ENCODE measurements at places on chromosomes 3 and 15.

GRCh38 chr3:128347282-128347681 is 119.4 kb downstream of the DNAJB8 start:
- no peak for DNase-seq

DNA sequence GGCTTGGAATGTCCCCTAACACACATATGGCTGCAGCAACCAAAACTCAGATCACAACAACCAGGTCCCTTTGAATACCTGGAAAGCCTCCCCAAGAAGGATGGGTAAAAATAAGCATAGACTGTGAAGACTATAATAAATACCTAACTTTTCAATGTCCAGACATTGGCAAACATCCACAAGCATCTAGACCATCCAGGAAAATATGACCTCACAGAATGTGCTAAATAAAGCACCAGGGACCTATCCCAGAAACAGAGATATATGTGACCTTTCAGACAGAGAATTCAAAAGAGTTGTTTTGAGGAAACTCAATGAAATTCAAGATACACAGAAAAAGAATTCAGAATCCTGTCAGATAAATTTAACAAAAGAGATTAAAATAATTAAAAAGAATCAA is 109.2 kb downstream of the NEDD4 start:
- DNase-seq: no peak

DNA sequence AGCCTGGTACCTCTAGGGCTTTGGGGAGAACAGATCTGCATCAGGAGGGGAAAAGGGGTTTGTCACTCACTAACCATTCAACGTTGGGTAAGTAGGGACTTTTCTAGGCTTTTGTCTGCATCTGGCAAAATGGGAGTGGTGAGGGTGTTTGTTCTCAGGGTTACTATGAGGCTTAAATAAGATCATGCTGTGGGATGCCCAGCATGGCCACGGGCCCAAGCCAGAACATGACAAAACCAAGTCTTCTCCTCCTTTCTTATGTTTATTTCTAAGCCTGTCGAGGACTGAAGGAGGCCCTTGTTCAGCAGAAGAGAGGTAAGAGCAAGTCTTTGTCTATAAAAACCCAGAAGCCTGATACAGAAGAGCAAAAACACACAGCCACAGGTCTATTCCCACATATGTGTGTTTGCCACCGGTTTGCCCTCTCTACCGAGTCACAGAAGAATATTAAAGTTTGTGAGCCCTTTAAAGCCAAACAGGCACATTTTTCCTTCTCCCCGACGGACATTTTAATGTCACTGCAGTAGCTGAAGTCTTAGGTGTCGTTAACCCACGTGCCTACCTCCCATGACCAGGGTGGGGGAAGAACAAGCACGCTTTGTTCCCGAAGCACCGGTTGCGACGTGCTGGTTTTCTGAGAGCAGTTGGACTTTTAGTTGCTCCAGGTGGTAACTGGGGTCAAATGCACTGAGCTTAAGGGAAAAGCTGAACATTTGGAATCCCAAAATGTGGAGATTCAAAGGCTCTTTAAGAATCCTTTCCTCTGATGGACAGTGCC is 72.1 kb downstream of the NOX5 start:
- no peak for DNase-seq

- no peak for DNase-seq
Measured at GRCh38 chr3:74281705-74282104, 332.8 kb downstream of the CNTN3 start.

DNA sequence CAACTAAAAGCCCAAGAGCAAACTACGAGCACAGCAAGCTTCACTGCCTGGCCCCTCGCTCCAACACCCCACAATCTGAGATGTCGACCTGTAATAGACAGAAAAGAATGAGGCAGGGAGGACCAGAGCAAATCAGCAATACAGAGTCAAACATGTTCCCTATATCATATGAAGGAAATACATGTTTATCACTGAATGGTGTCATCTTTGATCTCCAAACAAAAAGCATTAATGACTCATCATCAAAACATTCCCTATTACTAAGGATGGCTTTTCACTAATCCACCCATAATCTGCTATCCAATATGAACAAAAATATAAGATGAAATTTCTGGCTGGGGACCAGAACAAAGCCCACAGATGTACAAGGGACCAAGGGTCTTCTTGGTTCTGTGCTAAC is 34.7 kb downstream of the MYO5A start:
- no peak for DNase-seq

GRCh38 chr3:32290619-32291018 is 52.1 kb downstream of the CMTM8 start:
- DNase-seq: no peak

GRCh38 chr3:63980830-63981498 is 42.3 kb downstream of the PSMD6 start:
- DNase-seq: no peak

GRCh38 chr15:70605606-70606410 is 157.6 kb downstream of the UACA start:
- no peak for DNase-seq

DNA sequence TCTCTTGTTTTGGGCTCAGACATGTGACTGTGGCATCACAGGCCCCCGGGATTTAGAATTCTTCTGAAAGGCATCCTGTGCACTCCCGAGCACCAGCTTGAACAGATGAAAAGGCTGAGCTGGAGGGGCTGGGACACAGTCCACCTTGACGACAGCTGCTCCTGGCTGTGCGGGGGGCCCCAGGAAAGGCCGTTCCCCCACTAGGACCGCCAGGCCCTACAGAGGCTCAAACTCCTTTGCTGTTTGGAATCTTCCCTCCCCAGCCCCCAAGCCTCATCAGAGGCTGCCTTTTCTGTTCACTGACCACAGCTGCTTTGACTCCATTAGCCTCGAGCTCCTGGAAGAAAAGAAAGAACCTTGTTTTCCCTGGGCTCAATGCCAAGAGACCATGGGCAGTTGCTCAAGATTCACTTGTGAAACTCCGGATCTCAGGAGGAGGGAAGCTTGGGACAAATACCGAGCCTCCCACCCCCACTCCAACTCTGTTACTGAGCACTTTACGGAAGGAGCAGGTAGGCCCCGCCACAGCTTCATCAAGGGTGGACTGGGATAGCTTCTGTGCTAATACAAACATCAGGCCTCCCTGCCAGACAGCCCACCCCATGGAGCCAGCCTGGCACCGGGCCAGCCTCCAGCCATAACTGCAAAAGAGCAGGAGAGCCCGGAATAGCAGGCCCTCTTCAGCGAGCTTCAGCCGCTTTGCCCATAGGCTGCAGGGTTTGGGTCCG is 15.7 kb downstream of the CIDEC start:
- no peak for DNase-seq

DNA sequence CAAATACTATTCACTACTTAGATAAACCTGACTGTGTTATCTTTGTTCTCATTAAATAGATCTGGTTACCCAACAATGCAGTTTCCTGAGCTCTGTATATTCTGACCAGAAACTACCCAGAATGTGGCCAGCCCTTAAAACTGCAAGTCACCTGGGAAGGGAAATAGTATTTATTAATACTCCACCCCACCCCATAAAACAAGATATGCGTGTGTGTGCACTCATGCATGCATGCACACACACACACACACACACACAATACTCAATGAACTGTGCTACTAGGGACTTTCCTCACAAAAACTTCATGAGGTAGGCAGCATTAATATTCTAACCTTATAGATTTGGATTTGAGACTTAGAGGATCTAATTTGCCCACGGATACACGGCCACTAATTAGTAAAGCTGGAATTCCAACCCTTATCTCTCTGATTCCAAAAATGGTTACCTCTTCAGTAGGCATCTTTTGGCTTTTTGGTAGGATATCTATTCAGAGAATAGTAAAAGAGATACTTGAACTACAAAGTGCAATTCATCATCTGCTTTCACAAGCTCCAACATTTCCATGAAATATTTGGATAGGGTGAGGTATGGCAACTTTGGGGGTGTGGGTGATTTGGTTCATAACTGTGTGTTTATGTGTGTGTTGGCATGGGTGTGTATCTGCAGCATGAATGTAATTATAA is 197.0 kb upstream of the CFAP20DC start:
- no peak for DNase-seq

DNA sequence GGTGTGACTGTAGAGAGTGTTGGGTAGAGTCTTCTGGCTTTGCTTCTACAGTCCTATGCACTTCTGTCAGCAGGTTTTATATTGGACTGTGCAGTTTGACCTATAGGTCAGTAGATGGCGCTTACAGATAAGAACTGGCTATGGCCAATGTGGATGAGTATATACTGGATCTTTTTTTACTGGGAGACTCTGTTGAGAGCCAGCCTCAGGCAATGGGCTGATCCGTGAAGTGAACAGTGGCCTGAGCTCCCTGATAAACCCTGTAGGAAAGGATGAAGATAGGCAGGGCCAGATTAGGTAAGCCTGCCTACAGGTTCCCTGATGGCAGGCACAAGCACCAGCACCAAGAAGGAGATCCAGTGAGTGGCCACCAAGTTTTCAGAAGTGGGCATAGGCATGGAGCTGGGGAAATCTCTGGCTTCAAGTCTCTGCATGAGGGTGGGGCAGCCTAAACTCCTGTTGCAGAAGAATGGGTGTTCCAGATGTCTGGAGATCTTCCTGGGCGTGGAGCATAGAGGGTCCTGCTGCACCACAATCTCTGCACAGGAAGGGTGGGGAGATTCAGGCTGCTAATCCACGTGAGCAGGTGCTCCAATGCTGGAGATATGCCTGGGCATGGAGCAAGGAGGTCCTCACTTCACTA is 326.0 kb upstream of the SGO1 start:
- DNase-seq: no peak

GRCh38 chr15:81885135-81885534 is 160.7 kb downstream of the MEX3B start:
- DNase-seq: no peak

DNA sequence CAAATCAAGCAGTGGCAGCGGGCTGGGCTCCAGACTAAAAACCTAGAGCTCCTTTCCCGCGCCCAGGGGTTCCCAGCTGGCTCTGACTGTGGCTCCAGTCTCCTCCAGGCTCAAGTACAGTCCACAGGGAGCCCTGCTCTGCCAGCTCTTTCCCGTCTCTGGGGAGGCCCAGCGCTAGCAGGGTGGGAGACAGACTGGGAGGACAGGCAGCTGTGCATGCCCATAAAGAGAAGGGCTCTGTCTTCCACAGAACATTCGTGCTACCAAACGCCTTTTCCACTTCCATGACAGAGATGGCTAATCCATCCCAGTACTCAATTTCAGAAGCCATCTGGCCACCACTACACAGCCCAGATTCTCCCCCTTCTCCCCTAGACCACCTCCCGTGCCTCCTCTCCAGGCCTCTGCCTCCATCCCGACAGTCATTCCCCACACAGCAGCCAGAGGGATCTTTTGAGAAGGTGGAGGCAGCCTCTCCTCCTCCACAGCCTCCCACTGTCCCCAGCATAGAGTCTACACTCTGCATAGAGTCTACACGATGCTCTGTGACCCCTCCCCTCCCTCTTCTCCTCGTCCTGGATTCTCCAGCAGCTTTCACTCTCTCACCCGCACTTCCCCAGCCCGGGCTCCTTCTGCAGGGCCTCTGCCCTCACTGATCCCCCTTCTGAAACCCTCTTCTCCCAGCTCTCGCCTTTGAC is 6.8 kb upstream of the DUSP7 start:
- DNase-seq: no peak

GRCh38 chr3:187765342-187765741 is 20.1 kb upstream of the BCL6 start:
- no peak for DNase-seq

GRCh38 chr15:51726302-51727073 is 11.0 kb downstream of the LYSMD2 start:
- peak; percentile 11 for DNase-seq

DNA sequence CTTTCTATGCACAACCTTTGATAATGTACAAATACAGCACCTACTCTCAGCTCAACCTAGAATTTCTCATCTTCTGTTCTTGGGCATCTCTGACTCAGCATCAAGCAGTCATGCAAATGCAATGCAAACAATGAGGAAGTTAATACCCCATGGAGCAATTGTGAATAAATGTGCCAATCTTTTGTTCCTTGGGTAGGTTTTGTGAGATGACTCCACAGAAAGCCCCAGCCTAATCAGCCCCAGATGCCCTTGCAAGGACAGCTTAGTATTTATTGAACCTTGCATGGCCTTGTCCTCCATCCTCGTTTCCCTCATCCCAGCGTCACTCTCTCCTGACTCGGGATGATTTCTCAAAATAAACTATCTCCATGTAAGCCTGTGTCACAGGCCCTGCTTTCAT is 494.7 kb upstream of the NECTIN3 start:
- no peak for DNase-seq

DNA sequence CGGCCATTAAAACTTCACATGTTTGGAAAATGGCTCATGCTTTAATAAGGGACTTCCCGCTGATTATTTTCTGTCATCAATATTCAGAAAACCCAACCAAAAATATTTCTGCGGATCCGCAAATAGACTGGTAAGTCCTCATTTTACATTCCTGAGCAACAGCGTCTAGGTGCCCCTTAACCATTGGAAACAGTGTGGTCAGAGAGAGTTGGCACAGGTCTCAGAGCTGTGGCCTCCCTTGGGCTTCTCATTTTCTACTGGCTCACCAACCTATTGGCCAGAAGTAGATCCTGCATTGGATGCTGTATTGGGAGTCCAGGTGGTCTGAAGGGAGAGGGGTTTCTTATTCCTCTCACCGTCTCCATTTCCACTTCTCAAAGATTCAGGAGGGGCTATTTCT is 348.1 kb upstream of the DCBLD2 start:
- DNase-seq: no peak

DNA sequence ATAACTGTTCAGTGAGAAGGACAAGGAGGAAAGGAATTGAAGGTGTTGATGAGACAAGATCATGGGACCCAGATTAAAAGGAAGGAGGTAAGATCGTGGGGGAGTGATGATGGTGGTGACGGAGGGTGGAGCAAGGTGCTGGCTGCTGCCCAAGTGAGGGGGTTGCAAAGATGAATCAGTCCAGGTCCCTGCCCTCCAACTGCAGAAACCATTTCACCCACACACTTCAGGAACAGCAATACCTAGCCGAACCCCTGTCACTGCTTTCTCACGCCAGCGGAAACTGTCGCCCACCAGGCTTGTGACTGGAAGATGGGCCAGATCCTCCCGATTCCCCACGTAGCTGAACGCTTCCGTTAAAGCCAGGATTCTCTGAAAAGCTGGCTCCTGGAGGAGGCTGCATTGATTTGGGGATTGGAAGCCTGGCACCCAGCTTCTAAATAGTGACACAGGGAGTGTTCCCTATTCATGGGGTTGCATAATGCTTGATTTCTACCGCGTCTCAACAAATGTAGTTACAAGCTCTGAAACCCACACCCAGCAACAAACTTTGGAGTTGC is 3.2 kb upstream of the LSG1 start:
- no peak for DNase-seq

DNA sequence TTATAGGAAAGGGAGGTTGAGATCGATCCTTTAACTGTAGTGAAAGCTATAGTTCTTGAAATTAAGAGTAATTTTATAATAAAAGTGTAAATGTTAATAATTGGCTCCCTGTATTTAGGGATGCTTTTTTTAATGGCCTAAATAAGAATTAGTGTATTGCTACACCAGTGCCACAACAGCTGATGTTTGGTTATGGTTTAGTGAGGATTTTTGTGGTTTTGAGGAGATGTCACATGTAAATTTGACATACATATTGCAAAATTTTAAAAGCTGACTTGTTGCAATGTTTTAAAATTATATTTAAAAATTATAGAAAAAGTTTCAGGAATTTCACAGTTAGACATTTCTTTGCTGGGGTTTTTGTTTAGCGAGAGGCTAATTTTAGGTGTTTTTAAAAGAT is 3.9 kb downstream of the TSC22D2 start:
- no peak for DNase-seq
